ENCODE measurements at places on chromosomes 5 and 9.

- no peak for DNase-seq
Observed at GRCh38 chr5:79590396-79590999, 21.7 kb upstream of the TENT2 start.

DNA sequence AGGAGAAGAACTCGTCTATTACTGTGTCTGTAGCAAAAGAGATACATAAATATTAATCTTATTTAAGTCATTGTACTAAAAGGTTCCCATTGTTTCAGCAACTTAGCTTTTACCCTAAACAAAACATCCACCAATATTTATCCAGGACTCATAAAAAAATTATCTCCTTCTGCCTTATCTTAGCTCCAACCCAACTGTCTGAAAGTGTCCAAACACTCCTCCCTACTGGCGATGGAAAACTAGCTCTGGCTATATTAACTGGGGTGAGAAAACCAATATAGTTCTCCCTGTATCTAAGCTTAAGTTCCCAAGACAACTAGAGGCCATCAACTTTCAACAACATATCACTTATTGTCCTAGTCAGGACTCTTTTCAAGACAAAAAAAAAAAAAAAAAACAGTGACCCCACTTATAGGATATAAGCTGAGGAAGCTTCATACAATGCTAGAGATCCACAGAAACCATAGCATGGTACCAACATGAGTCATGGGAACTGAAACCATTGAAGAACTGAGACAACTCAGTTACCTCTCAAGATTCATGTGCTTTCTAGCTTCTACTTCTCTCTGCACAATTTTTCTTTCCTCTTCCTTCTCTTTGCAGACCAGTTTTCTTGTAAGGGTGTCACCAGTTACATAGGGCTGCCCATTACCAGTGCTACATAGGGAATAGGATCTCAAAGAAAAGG is 150.7 kb upstream of the RASA1 start:
- peak; percentile 33 for DNase-seq

- DNase-seq: peak; percentile 45
Observed at GRCh38 chr5:143592648-143593047, 189.2 kb upstream of the NR3C1 start.

DNA sequence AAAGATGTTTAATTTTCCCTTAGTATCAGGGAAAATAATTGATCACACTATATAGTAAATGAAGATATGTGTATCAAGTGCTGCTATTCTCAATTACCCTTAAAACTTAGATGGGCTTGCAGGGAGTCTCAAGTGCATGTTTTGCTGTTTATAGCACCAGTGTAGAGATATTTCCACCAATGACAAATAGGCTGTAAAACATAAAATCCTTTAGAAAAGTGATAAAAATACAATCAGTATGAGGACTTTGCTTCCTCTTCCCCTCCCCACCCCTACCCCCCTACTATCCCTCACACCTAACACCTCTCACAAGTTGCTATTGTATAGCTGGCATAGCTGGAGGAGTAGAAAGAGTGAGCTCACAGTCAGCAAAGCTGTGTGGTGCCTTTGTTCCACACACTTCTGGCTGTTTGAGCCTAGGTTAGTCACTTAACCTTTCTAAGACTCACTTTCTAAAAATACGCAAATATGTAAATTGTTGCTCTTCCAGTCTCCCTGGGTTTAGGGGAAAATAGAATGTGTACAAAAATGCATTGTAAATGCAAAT is 93.1 kb downstream of the PDE4D start:
- no peak for DNase-seq

DNA sequence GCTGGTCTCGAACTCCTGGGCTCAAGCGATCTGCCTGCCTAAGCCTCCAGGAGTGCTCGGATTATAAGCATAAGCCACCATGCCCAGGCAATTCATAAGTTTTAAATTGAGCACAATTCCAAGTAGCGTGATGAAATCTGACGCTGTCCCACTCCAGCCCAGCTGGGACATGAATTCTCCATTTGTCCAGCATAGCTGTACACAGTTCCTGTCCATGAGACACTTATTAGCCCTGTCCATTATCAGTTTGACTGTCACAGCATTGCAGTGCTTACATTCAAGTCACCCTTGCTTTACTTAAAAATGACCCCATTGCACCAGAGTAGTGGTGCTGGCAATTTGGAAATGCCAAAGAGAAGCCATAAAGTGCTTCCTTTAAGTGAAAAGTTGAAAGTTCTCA is 7.6 kb upstream of the SLC30A5 start:
- DNase-seq: no peak

DNA sequence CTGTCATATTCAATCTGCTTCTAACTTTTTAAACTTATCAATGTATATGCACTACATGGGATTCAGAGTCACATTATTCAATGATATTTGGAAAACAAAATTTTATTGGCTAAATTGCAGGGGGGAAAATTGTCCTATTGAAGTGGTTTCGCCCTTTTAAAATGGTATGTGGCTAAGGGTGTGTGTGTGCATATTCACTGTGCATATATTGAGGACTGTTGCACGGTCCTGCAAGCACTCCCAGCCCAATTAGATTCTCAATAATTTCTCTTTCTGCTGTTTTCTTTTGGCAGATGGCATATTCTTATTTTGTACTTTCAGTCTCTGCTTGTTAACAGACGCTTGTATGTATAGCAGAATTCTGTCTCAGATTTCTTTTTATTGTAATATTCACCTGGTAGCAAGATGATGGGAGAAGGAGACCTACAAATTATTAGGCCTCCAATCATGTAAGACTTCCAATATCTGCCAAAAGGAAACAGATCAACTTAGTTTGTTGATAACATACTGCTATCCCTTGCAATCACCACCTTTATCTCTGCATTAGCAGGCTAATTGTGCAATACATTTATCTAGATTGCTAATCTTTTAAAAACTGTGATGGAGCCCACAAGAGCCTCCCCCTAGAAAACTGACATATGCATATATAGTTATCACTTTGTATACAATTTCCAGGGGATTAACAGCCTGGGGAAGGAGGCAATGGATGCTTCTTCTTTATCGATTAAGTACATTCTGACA is 411.5 kb downstream of the PLK2 start:
- DNase-seq: no peak

DNA sequence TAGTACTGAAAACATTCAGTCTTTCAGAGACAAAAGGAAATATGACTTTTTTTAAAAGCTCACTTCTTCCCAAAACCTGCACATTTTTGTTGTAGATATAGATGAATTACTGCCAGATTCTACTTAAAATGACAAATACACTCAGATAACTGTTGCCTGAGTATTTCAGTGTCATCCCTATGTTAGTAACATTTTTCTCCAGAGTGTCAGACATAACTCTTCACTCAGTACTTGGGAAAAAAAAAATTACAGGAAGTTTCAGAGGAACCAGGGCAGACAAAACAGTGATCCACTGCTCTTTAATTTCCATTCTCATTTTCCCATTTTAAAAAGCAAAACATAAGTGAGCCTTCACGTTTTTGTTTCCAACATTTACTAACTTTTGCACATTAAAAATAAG is 79.3 kb upstream of the ITGA1 start:
- no peak for DNase-seq

- no peak for DNase-seq
Observed at GRCh38 chr5:171968531-171968930, 37.9 kb downstream of the FBXW11 start.

All from M059J (cell line).